HFF-Myc (cell line): ENCODE measurements at places on chromosomes 2 and 18.
A peak's percentile ranks its signal among the peaks of the same experiment; 100 is the strongest.

GRCh38 chr2:81523344-81523743, 1218.8 kb upstream of the LRRTM1 start:
- DNase-seq = no peak

DNA sequence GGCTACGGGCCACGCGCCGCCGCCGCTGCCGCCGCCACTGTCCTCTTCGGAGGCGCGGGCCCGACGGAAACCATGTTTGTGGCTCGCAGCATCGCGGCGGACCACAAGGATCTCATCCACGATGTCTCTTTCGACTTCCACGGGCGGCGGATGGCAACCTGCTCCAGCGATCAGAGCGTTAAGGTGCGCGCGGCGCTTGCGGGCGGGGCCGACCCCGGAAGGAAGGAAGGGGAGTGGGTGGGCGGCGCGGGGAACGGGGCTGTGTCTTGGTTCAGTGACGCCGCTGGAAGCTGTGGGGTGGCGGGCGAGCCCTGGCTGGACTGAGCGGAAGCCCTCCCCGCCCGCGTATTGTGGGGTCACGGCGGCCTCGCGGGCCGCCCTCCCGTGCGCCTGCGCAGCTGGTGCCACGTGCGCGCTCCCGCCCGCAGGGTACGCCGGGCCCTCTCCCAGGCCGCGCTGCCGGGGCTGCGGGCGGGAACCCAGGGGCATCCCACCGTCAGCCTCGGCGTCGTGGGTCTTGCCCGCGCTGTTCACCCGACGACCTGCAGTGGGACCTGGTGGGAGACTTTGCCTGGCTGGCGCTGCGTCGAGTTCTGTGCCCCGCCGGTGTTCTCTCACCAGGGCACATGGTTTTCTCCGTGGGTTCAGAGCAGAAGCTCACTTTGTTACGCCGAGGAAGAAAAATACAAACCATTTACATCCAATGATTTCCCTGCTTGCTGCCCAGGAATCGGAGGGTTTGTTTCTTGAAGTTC, 416 bp downstream of the SEH1L start:
- peak; percentile 72 for DNase-seq

- DNase-seq = no peak
Observed at GRCh38 chr2:37143974-37144373, 12.8 kb downstream of the EIF2AK2 start.

GRCh38 chr2:157971702-157972101, 95.6 kb upstream of the ACVR1 start:
- DNase-seq = no peak

- no peak for DNase-seq
Observed at GRCh38 chr18:11821643-11822237, 29.5 kb upstream of the CHMP1B start.

DNA sequence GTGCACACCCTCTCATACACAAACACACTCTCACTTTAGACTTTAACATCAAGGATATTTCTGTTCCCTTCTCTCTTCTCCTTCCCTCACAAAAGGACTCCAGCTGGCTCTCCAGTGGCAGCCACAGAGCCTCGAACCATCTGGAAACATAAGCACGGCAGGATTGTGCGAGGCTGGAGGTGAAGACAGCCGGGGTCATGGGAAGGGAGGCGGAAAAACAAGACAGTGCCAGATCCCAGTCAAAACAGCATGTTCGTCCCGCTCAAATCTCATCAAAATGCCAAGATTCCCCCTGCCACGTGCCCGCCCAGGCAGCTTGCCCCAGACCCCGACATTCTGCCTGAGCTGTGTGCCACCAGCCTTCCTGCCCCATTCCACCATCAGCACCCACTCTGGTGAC, 180.3 kb downstream of the ZBTB7C start:
- DNase-seq = no peak

GRCh38 chr2:3703236-3703756, at the start of gene DCDC2C:
Gene DCDC2C, plus strand, starts transcription at chr2:3703575. Its CDS starts 177 bp downstream, at chr2:3703752.
- no peak for DNase-seq

GRCh38 chr2:2026252-2026831, 282.0 kb upstream of the PXDN start:
- DNase-seq = no peak

GRCh38 chr2:183892315-183892941, 705.9 kb upstream of the ZNF804A start:
- DNase-seq = no peak

- DNase-seq = no peak
Observed at GRCh38 chr2:122368576-122369243, 613.3 kb downstream of the TSN start.

DNA sequence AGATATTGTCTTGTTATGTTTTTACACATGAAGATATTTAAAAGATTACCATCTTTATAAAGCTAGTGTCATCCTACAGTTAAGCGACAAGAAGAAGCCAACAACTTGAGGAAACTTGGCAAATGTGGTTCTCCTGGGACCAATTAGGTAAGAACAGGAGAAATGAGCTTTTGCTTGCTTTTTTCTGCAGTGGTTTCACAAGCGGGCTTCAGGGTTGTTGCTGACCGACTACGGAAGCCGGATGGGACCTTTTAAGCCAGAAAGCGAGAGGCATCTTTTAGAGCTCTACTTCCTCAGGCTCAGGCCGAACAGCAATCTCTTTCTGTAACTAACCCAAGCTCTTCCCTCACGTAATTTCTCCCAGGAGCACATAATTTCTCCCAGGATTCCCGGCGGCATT, 256.5 kb downstream of the CNTNAP5 start:
- DNase-seq = no peak

- DNase-seq = no peak
Observed at GRCh38 chr18:44516450-44516849, 164.2 kb upstream of the SETBP1 start.

DNA sequence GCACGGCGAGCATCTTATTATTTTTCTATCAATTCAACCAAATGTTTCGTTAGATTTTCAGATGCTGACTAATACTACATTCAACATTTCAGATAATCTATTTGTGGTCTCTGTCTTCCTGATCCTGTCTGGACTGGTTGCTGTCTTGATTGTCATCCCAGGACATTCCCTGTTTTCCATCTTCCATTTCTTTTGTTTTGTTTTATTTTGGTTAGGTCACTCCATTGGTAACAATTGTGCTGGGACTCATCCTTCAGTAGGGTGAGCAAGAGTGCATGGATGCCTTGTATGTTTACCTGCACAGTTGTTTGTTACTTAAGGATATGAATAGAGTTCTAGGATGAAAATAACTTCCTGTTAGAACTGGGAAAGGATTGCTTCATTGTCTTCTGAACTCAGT, 55.9 kb upstream of the ACYP2 start:
- DNase-seq = no peak

DNA sequence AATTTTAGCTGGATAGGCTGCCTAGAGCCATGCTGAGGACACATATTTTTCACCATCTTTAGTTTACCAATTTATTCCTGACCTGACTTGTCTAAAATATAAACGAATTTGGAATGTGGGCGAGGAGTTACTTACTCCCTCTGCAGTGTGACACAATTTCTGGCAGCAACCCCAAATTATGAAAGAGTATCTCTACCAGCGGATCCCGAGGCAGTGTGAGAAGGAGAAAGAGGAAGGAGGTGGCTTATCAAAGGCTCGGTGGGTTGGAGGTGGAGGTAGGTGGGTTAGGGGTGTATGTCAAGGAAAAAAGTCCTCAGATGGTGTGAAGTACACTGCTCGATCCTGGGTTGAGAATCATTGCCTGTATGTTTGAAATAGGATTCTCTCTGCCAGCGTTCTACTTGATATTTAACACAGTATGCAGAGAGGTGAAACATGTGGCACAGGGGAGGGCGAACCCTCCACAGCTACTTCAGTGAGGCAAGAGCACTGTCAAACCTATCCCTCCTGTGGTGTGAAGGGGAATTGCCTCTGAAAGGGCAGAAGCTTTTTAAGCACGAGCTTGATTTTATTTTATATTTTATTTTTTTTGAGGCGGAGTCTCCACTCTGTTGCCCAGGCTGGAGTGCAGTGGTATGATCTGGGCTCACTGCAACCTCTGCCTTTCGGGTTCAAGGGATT, 76.0 kb downstream of the RFTN2 start:
- DNase-seq = peak; percentile 26

GRCh38 chr18:379681-380330, 112.0 kb upstream of the THOC1 start:
- DNase-seq = no peak

DNA sequence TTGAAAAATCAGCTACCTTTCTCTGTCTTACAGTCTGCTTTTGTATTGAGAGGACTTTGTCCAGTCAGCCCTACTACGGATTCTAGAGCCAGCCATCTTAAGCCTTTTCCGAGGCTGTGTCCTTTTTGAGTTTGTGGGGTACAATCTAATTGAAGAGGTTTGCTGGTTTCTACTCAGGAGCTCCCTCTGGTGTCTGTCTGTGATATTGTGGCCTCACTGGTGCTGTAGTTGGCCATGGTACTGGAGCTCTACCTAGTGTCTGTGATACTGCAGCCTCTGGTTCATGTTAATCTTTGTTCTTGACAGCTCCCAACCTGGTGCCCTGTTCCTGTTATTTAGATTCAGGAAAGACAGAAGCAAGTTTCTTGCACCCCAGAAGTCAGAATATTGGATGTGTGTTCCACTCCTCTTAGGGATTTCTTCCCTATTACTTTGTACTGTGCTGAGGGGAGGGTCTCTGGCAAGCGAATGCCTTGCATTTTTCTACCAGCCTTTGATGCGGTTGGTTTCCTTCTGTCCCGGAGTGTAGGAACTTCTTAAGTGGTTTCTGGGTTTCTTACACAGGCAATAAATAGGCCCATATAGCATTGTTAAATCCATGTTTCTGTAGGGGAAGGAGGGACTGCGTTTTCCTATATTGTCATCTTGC, 78.5 kb downstream of the ACSL3 start:
- DNase-seq = peak; percentile 59

DNA sequence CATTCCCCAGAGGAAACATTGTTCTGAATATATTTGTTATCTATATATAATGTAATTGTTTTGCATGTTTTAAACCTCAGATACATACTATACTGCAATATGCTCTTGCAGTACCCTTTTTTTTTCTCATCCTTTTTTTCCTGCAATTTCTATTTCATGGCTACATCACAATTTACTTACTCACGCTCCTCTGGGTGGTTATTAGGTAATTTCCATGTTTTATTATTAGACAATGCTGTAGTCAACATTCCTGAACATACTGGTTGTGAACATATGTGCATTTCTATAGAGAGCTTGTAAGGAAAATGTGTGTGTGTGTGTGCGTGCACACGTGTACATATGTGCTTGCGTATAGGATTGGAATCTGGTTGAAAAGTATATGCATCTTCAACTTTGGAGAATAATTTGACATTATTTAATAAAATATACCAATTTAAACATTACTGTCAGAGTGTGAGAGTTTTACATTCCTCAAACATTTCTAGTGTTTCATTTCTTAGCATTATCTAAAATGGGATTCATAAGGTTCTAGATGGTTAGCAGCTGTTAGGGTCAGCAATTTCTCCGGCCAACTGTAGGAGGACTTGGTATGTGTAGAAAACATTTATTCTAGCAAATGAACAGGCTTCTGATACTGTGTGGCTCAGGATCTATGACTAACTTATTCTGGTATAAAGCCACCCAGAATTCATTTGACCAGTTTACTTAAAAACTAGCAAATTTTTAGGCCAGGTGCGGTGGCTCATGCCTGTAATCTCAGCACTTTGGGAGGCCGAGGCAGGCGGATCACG, 22.4 kb downstream of the NCOA1 start:
- no peak for DNase-seq

GRCh38 chr2:167181134-167181533, 292.9 kb downstream of the XIRP2 start:
- no peak for DNase-seq

DNA sequence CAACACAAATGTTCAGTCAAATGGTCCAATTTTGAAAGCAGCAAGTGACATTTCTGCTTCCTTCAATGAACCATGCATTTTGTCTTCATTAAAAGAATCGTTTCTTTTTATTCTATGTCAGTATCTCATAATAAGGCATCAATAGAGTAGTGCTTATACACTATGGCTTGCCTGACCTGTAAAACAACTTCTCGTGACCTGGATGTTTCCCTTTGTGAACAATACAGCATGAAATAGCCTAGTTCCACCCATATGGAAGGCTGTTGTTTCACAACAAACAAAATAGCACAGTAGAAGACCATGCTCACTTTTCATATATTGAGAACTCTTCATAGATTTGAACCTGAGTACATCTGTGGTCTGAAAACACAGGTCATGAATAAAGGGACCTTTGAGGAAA, 104.3 kb upstream of the PIK3C3 start:
- no peak for DNase-seq

DNA sequence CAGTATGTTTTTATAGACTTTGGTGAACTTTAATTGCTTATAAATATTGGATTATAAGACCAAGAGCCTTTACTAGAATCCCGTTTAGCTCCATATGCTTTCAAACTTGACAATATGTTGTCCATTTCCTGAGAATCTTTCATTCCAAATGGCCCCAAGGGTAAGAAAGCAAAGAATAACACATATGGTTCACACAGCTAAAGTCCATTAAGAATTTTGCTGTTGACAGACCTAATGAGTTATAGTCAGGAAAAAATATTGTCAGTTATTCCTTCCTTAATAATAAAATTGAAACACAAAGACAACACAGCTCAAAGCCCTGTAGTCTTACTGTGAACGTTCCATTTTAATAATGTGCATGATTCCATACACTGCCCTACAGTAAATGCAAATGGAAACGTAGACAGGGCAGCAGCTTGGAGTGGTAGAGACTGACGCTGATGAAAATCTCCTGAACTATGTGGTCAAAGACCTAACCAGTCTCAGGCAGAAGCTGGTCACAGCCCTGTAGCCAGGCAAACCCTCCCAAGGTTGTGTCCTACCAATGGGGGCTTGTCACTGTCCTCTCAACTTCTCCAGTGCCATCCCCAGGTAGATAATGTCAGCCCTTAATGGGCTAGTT, 49.0 kb upstream of the ATIC start:
- DNase-seq = no peak

- peak; percentile 84 for DNase-seq
Observed at GRCh38 chr2:37711308-37711731, 39.9 kb upstream of the CDC42EP3 start.

DNA sequence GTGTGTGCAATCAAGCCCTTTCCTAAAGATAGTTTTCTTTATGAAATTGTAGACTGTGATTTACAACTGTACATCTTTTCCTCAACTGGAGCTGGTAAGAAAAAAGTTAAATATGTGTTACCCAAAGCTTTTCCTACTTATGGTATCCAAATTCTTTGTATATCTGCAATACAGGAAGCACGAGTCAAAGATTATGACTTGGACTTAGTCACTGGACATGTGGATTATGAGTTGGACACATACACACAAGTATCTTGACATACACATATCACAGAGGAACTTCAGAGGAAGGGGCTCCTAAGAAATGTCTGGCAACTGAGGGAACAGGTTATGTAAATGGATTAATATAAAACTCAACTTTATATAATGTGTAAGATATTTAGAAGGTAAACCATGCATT, 35.2 kb downstream of the PRELID3A start:
- DNase-seq = no peak

GRCh38 chr2:56707650-56708049, 523.9 kb downstream of the CCDC85A start:
- no peak for DNase-seq

DNA sequence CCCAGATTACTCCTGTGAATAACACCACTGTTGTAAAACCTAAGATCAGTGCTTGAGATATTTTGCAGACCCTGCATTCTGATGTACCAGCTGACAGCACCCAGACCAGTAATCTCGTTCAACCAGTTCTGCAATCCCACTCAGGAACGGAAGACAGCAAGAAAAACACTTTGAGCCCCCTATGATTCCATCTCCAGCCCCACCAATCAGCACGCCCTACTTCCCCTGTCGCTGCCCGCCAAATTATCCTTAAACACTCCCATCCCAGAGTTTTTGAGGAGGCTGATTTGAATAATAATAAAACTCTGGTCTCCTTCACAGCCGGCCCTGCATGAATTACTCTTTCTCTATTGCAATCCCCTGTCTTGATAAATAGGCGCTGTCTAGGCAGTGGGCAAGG, 173.9 kb upstream of the CDH2 start:
- DNase-seq = no peak

GRCh38 chr2:97742381-97742847, 29.0 kb downstream of the ZAP70 start:
- no peak for DNase-seq
